ENCODE measurements at places on chromosomes 6 and 20.

DNA sequence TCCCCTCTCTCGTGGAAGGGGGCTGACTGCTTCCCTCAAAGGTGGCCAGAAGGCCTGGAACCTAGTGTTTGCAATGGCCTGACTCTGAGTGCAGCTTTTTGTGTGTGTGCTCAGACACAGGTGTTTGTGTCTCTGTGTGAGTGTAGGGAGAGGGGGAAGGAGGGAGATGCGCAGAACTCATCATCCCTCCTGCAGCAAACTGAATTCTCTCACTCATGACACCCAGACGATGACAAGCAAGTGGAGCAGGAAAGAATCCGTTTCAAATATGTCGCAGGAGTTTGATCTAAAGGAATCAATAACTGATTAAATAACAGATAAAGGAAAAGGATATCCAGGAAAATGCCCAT lies 101.4 kb downstream of the TNFAIP3 start:
- no peak for DNase-seq

GRCh38 chr6:126888727-126889725 lies 229.4 kb upstream of the RSPO3 start:
- no peak for DNase-seq

GRCh38 chr6:41785689-41786450 lies 1.6 kb upstream of the TOMM6 start:
- DNase-seq = no peak

- no peak for DNase-seq
These were observed 35.0 kb upstream of the CD93 start for GRCh38 chr20:23120936-23121750.

DNA sequence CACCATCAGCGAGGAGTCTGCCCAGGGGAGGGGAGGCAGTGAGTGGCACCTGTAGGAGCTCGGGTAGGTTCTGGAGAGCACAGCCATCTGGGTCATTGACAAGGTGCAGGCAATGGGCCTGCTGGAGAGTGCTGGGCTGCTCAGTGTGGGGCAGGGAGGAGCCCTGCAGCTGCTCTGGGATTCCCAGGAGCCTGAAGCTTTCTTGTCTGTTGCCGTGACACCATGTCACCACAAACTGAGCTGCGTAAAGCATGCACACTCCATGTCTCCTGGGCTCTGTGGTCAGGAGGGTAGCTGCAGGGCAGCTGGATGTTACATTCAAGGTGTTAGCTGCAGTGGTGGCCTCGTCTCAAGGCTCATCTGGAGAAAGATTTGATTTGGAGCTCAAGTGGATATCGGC lies 4.5 kb upstream of the SLC22A1 start:
- no peak for DNase-seq

DNA sequence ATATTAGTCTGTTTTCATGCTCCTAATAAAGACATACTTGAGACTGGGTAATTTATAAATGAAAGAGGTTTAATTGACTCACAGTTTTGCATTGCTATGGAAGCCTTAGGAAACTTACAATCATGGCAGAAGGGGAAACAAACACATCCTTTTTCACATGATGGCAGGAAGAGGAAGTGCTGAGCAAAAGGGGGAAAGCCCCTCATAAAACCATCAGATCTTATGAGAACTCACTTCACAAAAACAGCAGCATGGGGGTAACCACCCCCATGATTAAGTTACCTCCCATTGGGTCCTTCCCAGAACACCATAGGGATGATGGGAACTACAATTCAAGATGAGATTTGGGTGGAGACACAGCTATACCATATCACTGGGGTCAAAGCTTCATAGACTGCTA lies 254.2 kb downstream of the ERMARD start:
- no peak for DNase-seq

- no peak for DNase-seq
These were observed 155.3 kb downstream of the PLCB1 start for GRCh38 chr20:8287340-8287739.

- DNase-seq = no peak
These were observed 31.9 kb downstream of the ANKRD60 start for GRCh38 chr20:58196402-58197184.

GRCh38 chr6:30238178-30238795 lies 25.1 kb upstream of the TRIM26 start:
- DNase-seq = no peak

- DNase-seq = no peak
These were observed 42.2 kb upstream of the CEP85L start for GRCh38 chr6:118693562-118693961.

- peak; percentile 14 for DNase-seq
These were observed 25.5 kb upstream of the KCNK16 start for GRCh38 chr6:39347906-39348585.

DNA sequence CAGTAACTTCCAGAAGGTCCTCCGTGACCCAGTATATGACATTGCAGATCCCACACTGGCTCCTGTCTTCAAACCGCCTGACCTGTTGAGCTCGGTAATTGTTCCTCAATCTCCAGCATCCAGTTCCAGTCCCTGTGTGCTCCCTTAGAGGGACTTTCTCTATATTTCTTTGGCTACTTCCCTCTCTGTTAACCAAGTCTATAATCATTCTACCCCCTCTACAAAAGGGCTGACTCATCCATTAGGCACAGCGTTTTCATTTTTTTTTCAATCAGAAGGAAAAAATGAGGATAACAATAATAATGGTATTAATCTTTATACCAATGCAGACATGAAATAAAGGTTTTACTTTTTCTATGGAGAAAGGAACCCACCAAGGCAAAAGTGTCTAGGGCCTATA lies 69.3 kb downstream of the FAM229B start:
- DNase-seq = no peak

GRCh38 chr20:10649797-10650160 lies 24.0 kb downstream of the JAG1 start:
- no peak for DNase-seq

GRCh38 chr6:34574647-34575293 lies 18.6 kb upstream of the SPDEF start:
- no peak for DNase-seq

GRCh38 chr6:12342664-12343063 lies 52.5 kb downstream of the EDN1 start:
- DNase-seq = no peak

GRCh38 chr20:21378259-21378658 lies 19.1 kb downstream of the NKX2-4 start:
- no peak for DNase-seq

DNA sequence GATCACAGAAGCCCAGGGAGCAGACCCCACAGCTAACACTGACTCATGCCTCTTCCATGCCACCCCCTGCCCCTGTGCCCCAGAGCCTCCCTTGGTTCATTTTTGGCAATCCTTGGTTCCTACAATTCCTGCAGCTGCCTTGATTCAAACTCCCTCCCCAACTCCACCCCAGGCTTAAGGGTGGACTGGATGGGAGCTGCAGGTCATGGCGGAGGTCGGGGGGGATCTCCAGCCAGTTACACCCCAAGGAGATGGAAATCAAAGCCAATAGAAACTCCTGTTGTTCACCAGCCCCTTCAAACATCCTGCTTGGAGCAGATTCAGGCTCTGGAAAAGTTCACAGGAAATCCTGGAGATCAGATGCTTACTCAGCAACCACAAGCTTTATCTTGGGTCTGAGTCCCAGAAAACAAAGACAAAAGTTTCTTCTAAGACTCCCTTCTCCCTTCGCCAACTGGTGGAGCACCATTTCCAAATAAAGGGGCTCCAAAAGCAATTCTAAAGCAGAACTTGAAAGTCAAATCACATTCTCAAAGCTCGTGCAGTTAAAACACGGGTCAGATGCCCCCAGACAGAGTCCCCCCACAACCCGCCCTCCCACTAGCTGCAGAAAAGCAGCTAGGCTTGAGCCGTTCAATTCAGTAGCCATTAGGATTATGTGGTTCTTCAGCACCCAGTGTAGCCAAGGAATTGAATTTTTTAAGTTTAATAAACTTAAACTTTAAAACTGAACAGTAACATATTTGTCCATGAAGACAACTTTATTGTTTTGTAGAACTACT lies 149.5 kb downstream of the ANKRD60 start:
- DNase-seq = no peak

DNA sequence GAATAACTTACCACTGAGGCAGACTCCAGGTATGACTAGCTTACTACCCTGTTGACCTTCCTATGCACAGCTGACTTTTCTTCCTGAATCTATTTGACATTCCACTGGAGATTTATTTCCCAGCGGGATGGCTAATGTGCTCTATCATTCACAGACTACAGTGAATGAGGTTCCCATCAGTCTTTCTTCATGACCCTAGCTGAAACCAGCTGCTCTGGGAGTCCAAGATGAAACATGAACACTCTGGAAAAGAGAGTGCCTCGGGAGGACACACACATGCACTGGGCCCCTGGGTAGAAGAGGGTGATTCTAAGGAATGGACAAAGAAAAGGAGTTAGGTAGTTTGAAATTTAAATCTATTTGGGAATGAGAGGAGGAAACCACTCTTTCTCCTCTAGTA lies 82.6 kb upstream of the DST start:
- no peak for DNase-seq

- no peak for DNase-seq
These were observed 240.7 kb downstream of the ARID1B start for GRCh38 chr6:157017861-157018260.

- DNase-seq = no peak
These were observed 5.0 kb downstream of the BCL2L1 start for GRCh38 chr20:31717478-31718201.

DNA sequence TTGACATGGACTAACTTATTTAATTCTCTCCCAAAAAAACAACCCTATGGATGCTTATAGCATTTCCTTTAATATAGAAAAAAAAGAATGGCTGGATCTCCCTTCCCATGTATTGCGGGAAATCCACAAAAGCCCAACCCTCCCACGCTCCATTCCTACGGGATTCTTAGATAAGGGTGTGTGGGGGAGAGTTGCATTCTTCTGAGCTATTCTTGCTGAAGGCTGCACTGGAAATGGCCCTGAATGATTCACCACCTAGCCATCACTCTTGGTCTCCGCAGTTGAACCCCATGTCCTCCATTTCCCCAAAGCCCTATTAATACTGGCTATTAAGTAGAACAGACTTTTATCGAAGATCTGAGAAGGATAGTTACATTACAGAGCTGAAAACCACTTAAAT lies 41.9 kb upstream of the ADGRF5 start:
- no peak for DNase-seq

DNA sequence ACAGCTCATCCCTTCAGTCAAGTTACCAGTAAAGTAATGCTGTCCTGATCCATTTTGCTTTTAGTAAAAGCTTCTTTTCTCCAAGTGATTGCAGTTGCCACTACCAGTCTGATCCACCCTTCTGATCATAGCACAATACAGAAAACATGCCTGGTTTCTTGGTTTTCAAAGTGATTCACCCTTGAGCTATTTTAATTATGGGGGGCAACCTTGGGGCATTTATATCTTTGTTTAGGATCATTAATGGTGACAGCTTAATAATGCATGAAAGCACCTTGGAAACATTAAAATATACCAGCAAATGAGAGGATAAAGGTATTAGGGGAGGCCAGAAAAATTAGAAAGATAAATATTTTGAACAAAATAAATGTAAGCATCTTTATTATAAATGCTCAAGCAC lies 38.4 kb downstream of the LRRC1 start:
- DNase-seq = no peak

DNA sequence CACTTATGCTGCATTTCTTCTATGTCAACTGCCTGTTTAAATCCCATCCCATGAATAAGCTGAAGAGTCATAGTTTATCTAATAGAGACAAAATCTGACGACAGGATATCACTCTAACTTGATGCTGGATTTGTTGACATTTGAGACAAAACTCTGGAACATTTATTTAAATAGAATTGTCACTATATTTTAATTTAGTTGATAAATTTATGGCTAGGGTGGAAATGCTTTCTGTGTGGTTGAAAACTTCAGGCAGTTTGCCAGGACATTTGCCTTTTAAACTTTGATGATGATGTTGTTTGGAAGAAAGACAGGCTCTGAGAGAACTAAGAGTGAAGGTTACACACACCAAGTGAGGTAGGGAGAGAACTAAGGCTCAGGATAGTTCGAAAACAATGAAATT lies 68.1 kb downstream of the GJA1 start:
- DNase-seq = no peak

GRCh38 chr20:56626367-56627121 lies 2.6 kb upstream of the TFAP2C start:
- no peak for DNase-seq

GRCh38 chr6:131946992-131947955 lies 3.9 kb downstream of the CCN2 start:
- DNase-seq = no peak

GRCh38 chr6:41518118-41518517 lies 28.1 kb upstream of the FOXP4 start:
- no peak for DNase-seq

GRCh38 chr20:32201296-32201976 lies 6.1 kb downstream of the PLAGL2 start:
- DNase-seq = no peak

- no peak for DNase-seq
These were observed 561.4 kb downstream of the PKHD1 start for GRCh38 chr6:51526049-51526448.

GRCh38 chr6:30211899-30212298 lies 1.3 kb downstream of the TRIM26 start:
- no peak for DNase-seq

- no peak for DNase-seq
These were observed 636 bp downstream of the SRF start for GRCh38 chr6:43171707-43172103.

- DNase-seq = no peak
These were observed 23.1 kb downstream of the TGM2 start for GRCh38 chr20:38141889-38142494.

DNA sequence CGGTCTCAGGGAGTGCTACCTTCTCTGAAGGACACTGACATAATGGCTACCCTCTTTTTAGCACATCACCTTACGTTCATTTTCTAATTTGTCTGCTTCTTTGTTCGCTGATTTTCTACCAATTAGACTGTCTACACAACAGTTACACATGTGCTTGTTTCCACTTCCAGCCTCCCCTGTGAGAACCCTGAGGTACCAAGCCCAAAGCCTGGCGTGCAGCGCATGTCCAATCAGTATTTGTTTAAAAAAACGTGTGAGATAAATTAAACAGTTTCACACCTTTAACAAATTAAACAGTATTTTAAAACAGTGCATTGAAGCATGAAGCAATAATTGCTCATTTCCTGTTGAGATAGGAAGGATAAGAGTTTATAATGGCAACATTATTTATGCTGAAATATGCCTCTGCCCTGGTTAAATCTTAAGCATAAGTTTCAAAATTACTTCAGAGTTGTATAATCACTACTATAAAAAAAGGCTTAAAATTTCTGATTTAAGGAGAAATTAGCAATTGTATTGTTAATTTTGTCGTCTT lies 88.9 kb downstream of the MAP3K5 start:
- DNase-seq = no peak
